ENCODE measurements at places on chromosomes 6 and 20. TPM values are rescaled to one million over a fixed set of nuclear protein-coding genes. Genes with fewer than 3 reads are reported as not detected.
A peak's percentile ranks its signal among the peaks of the same experiment; 100 is the strongest.

DNA sequence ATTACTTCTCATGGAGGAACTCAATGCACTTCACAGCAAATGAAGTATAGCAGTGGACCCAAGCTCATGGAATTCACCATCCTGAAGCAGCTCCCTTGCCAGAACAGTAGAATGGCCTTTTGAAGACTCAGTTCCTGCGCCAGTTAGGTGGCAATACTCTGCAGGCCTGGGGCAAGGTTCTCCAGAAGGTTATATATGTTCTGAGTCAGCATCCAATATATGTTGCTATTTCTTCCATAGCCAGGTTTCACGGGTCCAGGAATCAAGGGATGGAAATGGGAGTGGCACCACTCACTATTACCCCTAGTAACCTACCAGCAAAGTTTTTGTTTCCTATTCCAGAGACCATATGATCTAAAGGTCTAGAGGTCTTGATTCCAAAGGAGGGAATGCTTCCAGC, 56.4 kb upstream of the CNKSR3 start:
- no peak for DNase-seq

- peak; percentile 8 for DNase-seq
Observed at GRCh38 chr20:15673206-15673605, 900.0 kb downstream of the KIF16B start.

MAFB gene
- 15.9 TPM for total RNA-seq

CLVS2 gene
- not detected for total RNA-seq

COL19A1 gene
- not detected for total RNA-seq

TTLL9 gene
- total RNA-seq: not detected

- DNase-seq: no peak
Observed at GRCh38 chr6:137763886-137764285, 103.2 kb upstream of the TNFAIP3 start.

ENPP5 gene
- not detected for total RNA-seq

LAMA2 gene
- 3.9 TPM for total RNA-seq

HSPA12B gene
- total RNA-seq: not detected

SLC12A5 gene
- 0.75 TPM for total RNA-seq

- DNase-seq: no peak
Observed at GRCh38 chr20:22098511-22098910, 393.0 kb downstream of the PAX1 start.

FAM217A gene
- total RNA-seq: not detected

MRAP2 gene
- 0.15 TPM for total RNA-seq

GRCh38 chr20:48414786-48415185, 413.0 kb downstream of the PREX1 start:
- no peak for DNase-seq

- DNase-seq: no peak
Observed at GRCh38 chr6:84258866-84259265, 31.4 kb upstream of the CEP162 start.

GRCh38 chr6:135784507-135784906, 67.0 kb upstream of the PDE7B start:
- no peak for DNase-seq

DNA sequence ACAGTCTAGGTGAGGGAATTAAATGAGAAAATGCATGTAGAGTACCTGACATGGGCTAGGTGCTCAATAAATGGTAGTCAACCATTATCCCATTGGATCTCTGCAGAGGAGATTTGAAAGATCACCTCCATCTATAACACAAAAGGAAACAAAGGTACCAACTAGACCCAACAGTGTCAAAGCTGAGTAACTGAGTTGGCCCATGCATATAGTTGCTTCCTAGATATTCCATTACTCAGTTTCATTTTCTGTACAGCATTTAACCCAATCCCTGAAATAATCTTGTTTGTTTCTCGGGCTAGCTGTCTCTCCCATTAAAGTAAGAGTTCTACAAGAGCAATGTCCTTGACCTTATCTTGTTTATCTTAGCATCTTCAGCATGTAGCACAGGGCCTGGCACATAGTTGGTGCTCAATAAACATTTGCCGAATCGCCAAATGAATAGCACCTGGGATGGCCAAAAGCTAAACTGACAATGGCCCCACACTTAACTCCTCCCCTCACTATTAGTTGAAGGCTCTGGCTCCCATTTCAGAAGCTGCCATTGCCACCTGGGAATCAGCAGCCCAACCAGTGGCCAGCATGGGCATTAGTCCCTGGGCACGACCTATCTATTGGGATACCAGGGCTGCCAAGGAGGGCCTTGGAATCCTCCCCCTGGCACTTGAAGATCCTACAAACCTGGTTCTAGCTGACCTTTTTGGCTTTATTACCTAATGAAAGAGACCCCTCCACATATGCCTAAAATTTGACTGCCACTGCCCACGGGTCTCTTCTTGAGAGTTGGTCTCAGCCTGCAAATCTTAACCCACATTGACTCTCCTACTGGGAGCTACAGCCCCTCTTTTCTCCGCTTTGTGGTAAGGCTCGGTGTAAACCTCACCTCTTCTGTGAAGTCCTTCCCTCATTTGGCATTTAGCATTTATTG, 22.6 kb downstream of the BCL2L1 start:
- no peak for DNase-seq

DNA sequence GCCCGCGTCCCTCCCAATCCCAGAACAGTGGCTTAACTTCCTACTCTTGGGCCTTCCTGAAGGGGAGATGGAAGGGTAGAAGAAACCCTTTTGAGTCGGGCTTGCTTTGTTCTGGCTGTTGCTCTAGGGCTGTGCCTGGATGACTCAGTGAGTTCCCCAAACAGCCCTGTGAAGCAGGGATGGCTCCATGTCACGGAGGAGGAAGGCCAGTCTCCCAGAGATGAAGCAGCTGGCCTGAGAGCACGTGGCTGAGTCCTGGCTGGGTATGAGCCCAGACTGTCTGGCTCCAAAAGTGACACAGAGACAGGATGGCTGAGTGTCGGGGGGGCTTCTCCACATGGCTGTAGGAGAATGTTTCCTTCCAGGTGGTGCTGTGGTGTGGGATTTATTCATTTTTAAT, 4.6 kb downstream of the SYTL3 start:
- peak; percentile 48 for DNase-seq

DNA sequence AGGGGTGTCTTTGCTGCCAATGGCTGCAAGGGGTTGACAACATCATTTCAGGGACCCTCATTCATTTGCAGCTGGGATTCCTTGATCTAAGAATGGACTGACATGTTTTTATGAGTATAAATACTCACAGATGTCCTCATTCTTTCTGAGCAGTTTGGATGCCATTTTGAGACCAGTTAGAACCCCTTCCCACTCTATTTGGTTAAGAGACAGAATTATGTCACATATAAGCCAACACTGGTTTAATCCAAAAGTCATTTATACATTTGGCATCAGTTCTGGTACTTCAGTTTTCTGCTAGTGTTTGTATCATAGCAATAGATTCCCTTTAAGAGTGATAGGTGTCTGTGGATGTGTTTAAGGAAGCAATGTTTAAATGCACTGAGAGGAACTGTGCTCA, 248.8 kb downstream of the SAMD5 start:
- DNase-seq: no peak

CST7 gene
- not detected for total RNA-seq

TRAPPC3L gene
- not detected for total RNA-seq

- DNase-seq: no peak
Observed at GRCh38 chr6:126227833-126228702, 111.8 kb upstream of the CENPW start.

DNA sequence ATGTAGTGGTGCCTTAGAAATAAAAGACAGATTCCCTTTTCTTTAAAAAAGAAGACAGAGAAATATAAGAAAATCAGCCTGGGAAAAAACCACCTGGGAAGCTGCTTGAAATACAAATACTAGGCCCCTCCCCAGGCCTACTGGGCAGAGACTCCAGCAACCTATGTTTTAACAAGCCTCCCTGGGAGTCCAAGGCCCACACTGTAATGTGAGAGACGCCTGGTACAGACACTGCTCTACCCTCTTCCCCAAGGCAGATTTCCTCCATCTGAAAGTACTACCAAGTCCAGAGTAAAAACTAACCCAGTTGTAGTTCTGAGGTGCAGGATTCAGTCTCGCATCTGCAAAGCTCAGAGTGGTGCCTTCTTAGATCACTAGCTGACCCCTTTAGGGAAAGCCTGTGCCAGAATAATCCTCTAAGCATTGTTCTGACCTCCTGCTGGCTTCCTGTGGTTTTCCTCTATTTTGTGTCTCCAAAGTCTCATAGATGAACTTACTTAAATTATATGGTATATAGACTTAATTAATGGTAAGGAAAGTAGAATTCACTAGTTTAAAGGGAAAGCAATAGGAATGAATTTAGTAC, 270.2 kb upstream of the SLC35B3 start:
- no peak for DNase-seq

DNA sequence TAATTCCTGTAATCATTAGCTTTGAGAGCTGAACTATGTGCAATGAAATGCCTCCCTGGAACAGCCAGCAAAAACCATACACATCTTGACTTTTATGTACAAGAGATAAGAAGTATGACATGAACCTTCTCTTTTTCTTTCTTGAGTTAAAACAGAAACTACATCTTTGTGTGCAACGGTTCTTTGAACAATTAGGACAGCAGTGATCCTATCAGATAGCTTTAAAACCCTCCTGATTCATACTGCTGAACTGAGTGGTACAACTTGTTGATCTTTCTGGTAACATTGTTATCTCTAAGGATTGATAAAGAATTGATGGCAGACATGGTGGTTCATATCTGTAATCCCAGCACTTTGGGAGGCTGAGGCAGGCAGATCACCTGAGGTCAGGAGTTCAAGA, 43.4 kb downstream of the TRAF3IP2 start:
- DNase-seq: no peak

DNA sequence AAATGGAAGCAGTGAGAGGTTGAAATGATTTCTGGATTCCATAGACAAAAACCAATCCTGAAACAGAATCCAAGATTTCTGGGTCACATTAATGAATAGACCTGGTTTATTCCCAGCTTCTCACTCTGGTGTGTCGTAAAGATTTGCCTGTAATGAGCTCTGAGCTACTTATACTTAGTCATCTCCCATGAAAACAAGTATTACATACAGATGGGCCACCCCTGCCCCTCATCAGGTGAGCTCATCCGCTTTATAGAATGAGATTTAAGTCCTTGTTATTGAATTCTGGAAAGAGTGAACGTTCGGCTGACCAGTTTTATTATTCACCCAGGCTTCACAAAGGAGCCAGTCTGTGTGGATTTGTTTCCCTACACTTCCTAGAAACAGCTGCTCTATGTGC, 47.1 kb upstream of the TMEM181 start:
- DNase-seq: no peak

RSPO3 gene
- not detected for total RNA-seq

SIM1 gene
- total RNA-seq: not detected

- no peak for DNase-seq
Observed at GRCh38 chr6:501891-502601, 110.5 kb downstream of the IRF4 start.

DNA sequence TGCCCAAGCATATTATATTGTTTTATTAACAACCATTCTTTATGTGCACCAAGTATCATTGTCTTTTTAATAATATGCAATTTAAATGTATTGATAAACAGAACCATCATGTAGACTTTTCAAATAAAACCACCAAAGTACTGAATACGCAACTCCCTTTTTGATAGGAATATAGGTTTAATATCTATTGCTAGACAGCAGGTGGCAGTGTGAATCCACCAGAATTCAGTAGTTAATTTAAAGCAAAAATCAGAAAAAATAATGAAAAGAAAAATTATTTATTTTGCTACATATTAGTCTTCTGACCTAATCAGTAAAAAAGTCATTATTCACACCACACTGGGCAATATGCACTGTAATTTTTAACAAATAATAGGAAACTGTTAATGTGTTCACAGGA, 143.7 kb downstream of the KLHL32 start:
- peak; percentile 11 for DNase-seq

C6orf163 gene
- total RNA-seq: 2.6 TPM

DNA sequence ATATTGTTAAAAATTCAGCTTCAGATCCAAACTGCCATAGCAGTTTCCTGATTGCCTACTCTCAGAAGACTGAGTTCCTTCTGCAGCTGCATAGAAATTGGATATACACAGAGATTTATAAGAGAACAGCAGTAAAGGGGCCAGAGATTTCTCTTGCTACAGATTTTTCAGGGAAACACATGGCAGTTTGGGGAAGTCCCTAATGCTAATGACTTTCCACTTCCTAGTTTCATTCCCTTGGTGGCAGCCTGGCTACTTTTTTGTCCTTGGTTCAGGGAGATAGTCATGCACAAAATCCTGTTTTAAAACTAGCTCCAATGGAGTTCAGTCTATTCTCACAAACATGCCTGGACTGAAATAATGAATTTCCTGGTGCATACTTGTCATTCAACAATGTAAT, 125.3 kb upstream of the PLCB4 start:
- no peak for DNase-seq

DNA sequence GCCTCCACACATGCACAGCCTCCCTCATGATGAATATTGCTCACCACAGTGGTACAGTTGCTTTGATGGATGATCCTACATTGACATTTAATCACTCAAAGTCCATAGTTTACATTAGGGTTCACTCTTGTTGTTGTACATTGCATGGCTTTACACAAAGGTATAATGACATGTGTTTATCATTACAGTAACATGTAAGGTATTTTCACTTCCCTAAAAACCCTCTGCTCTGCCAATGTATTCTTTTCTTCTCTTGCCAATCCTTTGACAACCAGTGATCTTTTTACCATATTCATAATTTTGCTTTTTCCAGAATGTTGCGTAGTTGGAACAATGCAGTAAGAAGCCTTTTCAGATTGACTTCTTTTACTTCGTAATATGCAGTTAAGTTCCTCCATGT, 166.6 kb upstream of the KHDRBS2 start:
- no peak for DNase-seq

GRCh38 chr6:103269581-103269980, 1590.1 kb downstream of the HACE1 start:
- DNase-seq: no peak

DNA sequence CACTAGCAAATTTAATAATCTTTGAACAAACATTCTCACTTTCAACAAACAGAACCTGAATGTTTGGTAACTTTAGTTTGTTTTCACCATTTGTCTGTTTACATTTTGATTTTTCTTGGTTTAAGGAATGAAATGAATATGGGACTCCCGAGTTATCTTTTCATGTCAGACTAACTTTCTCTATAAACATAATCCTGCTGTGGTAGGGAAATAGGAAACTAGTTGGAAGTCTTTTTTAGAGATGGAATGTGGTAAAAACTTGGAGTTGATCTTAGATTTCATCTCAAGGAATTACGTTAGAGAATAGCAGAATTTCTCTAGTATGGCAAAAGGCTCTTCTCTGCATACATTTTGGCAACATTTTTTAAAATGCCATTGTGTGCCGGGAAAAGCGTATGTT, 206.5 kb downstream of the CDKAL1 start:
- DNase-seq: no peak

LPA gene
- total RNA-seq: not detected

All from MCF 10A (cell line).